Caco-2 (cell line): ENCODE measurements at places on chromosomes 16 and 17.

DNA sequence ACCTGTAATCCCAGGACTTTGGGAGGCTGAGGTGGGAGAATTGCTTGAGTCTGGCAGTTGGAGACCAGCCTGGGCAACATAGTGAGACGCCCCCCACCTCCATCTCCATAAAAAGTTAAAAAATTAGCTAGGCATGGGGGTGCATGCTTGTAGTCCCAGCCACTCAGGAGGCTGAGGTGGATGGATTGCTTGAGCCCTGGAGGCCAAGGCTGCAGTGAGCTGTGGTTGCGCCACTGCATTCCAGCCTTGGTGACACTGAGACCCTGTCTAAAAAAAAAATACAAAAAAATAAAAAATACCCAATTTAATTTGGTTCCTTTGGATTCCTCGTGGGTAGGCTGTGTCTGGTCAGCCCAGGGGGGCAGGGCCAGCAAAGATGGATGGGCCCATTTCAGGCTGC, 26.1 kb upstream of the TAC4 start:
- DNase-seq: no peak

DNA sequence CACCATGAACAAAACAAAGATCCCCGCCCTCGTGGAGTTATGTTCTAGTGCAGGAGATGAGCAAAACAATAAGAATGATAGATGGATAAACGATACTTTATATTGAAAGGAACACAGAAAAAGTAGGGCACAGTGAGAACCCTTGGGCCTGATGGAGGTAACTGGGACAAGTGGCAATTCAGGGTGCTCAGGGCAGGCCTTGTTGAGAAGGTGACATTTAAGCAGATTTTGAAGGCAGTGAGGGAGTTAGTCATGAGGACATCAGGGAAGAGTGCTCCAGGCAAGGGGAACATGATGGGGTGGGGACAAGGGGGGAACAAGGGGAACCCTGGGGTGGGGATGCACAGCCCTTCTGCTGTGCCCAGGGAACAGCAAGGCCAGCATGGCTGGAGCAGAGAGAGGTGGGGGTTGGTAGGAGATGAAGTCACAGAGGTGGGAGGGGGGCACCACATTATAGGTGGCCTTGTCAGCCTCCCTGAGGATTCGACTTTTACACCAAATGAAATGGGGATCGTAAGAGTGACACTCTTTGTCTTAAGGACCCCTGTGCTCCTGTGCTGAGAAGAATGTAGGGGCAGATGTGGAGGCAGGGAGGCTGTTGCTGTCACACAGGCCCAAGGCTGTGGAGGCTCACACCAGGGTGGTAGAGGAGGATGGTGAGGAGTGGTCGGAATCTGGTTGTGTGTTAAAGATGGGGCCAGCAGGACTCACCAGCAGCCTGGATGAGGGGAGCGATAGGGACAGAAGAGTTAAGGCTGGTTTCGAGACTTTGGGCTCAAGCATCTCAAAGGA, 9.2 kb upstream of the PRM1 start:
- DNase-seq: no peak

DNA sequence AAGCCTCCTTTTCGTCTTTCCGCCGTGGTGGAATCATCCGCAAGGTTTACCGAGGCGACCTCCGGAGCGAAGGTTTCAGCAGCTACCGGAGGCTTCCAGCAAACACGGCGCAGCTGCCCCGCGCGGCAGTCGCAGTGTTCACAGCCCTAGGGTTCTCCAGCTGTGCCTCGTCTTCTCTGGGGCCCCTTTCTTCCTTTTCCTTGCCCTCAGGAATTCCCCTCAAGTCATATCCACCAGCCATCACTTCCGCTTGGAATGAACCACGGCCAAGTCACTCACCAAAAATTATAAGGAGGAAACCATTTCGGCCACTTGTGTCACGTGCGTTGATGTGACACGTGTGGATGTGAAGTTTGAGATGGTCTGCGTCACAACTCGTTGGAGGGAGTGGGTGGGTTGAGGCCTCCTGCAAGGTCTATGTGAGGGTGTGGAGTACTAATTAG, 636 bp upstream of the ERN1 start:
- no peak for DNase-seq

GRCh38 chr16:73775841-73776388, 520.7 kb upstream of the PSMD7 start:
- no peak for DNase-seq

- no peak for DNase-seq
Measured at GRCh38 chr17:57363998-57364643, 107.8 kb downstream of the MSI2 start.

GRCh38 chr17:8904686-8905085, 37.2 kb upstream of the PIK3R6 start:
- no peak for DNase-seq

GRCh38 chr17:67322042-67322787, 44.2 kb downstream of the PSMD12 start:
- no peak for DNase-seq

GRCh38 chr16:88537859-88538258, 32.3 kb upstream of the ZC3H18 start:
- no peak for DNase-seq

DNA sequence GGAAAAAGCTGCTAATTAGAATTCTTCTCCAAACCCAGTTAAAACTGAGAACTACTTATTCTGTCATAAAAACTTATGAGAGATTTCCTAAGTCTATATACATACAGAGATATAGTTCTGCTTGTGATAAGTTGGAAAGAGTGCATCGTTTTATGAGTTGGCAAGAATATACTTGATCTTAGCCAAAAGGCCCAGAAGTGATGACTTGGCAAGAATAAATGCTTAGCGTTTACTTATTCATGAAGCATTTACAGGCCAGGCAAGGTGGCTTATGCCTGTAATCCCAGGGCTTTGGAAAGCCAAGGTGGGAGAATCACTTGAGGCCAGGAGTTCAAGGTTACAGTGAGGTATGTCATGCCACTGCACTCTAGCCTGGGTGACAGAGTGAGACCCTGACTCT, 81.7 kb downstream of the CYB561 start:
- no peak for DNase-seq

GRCh38 chr16:11014136-11014535, 69.8 kb downstream of the CLEC16A start:
- DNase-seq: no peak

- no peak for DNase-seq
Measured at GRCh38 chr16:59188029-59188428, 453.9 kb upstream of the GOT2 start.

GRCh38 chr16:5502467-5502869, 404.9 kb upstream of the EEF2KMT start:
- DNase-seq: peak; percentile 34

DNA sequence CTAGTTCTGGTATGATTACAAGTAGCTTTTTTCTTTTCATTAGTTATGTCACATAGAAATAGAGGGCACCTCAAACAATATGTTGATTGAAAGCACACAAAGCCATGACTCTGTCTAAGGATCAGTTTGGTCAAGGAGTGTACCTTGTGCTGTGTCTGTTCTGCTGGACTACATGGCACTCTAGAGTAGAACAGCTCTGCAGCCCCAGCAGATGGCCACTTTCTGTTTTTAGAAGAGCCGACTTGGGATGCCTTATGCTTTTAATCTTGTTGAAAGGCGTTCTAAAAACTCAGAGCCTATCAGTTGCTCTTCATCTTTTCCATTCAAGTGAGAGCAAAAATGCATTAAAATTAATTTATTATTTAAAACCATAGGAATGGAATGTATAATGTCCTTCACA, 49.3 kb upstream of the CA10 start:
- DNase-seq: no peak

- DNase-seq: no peak
Measured at GRCh38 chr16:56029026-56029425, 153.9 kb upstream of the CES5A start.

DNA sequence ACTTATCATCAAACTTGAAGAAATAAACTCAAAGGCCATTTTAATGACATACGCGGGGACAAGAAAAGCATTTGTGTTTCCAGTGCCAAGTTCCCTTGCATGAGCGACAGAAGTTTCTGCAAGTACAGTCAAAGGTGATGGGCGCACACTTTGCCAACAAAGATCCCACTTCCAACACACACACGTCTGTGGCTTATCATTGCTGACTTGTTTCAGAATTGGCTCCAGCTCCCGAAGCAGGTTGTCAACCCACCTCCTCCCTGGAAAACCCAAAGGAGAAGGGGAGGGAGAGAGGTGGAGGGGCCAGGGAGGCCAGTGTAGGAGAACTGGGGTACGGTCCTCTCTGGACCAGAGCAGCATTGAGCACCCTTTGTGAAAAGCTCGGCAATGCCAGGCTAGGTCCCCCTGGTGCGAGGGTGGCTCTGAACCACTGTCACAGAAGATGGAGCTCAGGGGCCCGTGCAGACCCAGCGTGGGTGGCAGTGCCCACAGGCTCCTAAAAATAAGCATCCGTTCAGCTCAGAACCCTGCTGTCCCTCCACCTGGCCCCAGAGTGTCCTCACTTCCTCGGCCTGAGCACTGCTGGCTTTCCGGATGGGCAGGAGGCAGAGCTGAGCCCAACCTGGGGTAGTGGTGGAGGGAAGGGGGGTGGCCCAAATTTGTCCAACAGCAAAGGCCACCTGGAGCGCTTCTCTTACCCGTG, 33.2 kb downstream of the RBFOX3 start:
- no peak for DNase-seq

DNA sequence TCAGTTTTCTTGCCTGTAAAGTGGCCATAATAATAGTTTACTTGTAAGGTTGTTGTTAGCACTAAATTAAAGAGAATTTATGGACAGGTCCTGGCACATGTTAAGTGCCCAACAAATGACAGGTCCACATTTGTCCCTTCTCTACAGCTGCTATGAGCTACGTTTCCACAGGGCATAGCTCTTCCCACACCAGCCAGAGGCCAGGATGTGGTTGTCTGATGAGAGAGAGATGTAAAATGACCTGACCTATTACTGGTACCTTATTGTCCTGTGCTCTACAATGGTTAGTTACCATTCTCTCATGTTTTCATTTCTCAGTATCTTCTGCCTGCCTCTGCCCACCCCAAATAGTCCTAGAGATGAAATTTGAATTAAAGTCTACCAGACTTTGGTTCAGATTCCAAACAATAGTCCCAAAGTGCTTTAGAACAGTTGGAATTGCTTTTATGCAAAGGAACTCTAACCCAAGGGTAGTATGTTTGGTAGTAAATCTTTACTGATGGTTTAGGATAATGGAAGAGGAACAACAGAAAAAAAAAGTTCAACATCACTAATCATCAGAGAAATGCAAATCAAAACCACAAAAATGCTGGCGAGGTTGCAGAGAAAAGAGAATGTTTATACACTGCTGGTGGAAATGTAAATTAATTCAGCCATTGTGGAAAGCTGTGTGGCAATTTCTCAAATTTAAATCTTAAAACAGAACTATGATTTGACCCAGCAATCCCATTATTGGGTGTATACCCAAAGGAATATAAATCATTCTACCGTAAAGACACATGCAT, 57.1 kb upstream of the ANKFN1 start:
- no peak for DNase-seq

- DNase-seq: no peak
Measured at GRCh38 chr17:40361925-40362695, 2.4 kb downstream of the GJD3 start.

GRCh38 chr16:26993963-26994362, 72.8 kb upstream of the C16orf82 start:
- no peak for DNase-seq

DNA sequence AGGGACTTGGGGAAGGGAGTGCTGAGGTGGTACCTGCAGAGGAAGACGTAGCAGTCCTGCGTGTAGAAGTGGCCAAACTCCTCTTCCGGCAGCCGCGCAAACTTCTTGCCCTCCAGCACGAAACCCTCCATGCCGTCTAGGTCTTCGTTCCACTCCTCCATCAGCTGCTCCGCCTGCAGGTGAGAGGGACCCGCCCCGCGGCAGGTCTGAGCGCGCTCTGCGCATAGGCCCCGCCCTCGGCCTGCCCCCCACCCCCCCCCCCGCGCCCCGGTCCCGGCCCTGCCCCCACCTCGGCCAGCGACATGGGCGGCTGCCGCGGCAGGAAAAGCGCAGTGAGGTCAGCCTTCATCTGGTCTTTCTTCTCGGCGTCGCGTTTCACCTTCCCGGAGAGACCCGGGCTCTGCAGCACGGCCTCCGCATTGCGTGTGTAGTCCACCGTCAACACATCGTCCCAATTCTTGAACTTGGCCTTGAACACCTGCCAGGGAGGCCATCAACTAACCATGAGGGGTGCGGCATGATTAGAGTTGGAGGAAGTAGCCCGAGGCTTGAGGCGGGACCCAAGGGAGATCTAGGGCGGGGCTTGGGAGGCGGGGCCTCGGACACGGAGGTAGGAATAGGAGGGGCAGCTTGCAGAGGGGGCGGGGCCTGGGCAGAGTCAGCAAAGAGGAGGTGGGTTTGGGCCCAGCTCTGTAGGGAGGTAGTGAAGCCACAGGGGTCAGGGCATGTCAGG, 11.5 kb downstream of the FLII start:
- peak; percentile 49 for DNase-seq

DNA sequence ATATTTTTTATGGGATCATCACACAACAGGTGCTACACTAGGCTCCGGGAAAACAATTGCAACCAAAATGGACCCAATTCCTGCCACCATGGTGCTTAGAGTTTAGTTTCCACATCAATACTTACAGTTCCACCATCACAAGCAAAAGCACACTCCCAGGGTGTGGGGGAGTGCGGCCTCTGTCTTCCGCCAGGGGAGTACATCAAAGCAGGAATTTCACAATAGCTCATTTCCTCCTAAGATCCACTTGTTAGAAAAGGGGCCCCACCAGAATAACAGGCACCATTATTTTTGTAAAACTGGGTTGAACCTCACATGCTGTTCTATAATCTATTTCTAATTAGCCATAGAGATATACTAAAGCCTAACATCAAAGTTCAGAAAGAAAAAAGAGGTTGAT, 44.3 kb upstream of the PSMD7 start:
- no peak for DNase-seq

GRCh38 chr17:42058063-42058462, 7.7 kb upstream of the C17orf113 start:
- DNase-seq: no peak

- DNase-seq: no peak
Measured at GRCh38 chr16:51150165-51150887, 744 bp downstream of the SALL1 start.

GRCh38 chr16:48960830-48961229, 320.8 kb downstream of the CBLN1 start:
- no peak for DNase-seq

GRCh38 chr16:9297437-9298113, 206.1 kb downstream of the HAPSTR1 start:
- DNase-seq: peak; percentile 58

GRCh38 chr16:68980695-68981315, 124.6 kb upstream of the HAS3 start:
- no peak for DNase-seq
